ENCODE measurements at places on chromosomes 12 and 14.

- no peak for DNase-seq
These were observed 1.8 kb downstream of the ARID2 start for GRCh38 chr12:45731190-45731775.

GRCh38 chr14:86787717-86788116 is 1205.3 kb downstream of the GALC start:
- no peak for DNase-seq

DNA sequence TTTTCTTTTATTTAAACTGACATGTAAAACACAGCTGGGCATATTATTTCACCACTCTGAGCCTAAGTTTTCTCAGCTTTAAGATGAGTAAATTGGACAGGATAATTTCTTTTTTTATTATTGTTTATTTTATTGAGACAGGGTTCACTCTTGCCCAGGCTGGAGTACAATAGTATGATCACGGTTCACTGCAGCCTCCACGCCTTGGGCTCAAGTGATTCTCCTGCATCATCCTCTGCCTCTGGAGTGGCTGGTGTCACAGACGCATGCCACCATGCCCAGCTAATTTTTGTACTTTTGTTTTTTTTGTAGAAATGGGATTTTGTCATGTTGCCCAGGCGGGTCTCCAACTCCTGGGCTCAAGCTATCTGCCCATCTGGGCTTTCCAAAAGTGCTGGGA is 12.7 kb downstream of the BMAL2 start:
- no peak for DNase-seq

- DNase-seq: no peak
These were observed 138.7 kb upstream of the LMNTD1 start for GRCh38 chr12:25691865-25692114.

DNA sequence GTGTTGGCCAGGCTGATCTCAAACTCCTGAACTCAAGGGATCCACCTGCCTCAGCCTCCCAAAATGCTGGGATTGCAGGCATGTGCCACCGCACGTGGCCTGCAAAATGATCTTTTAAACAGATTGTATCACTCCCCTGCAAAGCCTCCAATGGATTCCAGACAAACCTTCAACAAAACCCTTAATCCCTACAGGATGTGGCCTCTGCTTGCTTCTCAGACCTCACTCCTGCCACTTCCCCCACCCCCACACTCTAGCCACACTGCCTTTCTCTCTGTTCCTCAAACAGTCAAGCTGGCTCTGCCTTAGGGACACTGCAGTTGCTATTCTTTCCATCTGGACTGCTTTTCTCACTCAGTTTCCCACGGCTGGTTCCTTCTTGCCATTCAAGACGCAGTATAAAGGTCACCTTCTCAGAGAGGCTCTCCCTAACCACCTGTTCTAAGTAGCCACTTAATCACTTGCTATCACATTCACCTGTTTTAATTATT is 47.3 kb upstream of the TMED10 start:
- DNase-seq: no peak

GRCh38 chr14:74955229-74956026 is at the start of gene PGF:
Gene PGF (minus strand): TSS chr14:74955597. CDS start chr14:74955242, 355 bp downstream.
- DNase-seq: peak; percentile 62

DNA sequence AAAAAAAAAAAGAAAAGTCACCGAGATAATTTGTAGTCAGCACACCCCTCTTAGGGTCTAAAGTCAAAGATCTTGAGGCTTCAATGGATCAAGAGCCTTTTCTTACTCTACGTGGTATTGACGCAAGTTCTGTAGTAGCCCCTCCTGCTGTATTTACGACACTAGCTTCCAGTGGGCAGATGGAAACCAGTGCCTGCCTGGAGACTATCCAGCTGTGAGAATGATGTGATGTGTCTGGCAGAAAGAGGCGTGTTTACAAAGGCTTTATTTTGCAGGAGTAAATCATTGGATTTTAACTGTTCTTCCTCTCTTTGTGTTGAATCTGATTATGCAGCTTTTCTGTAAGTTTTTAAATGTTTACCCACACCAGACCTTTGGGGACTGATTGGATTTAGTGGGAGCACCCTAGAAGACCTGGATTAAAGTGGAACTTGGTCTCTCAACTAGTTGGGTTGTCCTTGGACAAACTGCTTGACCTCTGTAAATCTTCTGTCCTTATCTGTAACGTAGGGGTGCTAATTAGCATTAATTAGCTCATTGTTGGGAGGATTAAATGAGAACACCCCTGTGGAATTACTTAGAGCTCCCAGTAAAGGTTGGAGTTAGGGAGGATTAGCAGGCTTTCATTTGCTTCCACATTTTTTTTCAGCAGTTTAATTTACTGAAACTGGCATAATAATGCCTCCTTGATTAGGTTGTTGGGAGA is 72.4 kb downstream of the RASSF3 start:
- DNase-seq: no peak

DNA sequence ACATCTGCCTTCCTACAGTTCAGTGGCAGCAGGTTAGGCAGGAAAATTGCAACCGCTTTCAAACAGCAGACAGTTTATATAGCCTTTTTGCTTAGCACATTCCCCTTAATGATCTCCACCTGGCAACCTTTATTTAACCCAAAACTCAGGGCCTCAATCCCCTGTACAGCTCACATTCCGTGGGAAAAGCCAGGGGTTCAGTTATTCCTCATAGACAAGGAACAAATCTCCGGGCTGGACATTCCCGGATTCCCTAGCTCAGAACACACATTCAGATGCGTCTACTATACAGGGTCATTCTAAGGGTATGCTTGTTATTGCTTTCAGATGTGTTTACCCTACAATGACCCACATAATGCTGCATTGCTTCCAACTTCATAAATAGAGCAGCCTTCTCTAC is 73.8 kb upstream of the DCN start:
- DNase-seq: no peak

GRCh38 chr14:49164074-49164473 is 422.1 kb downstream of the RPS29 start:
- no peak for DNase-seq

GRCh38 chr12:121061831-121062230 is 22.8 kb upstream of the OASL start:
- DNase-seq: no peak

DNA sequence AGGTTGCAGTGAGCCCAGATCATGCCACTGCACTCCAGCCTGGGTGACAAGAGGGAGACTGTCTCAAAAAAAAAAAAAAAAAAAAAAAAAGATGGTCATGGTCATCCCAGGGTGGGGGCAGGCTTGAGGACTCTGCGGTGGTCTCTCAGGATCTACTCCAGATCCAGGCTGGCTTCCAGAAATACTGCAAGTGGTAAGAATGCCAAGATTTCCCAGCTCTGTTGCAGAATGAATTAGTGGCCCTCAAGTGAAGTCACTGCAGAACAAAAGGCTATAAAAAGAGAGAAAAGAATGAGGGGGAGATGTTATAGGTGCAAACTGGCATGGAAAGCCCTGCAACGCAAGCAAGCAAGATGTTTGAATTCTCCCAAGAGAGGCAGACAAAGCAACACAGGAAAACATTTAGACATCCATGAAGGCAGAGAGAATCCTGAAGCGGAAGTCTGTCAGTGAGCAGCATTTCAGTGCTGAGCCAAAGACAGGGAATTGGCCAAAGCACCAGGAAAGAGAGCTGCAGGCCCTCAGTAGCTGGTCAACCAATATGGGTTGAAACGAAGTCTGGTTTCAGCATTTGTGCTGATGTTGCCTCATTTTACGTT is 31.9 kb upstream of the ETFBKMT start:
- no peak for DNase-seq

- DNase-seq: no peak
These were observed 205.7 kb downstream of the ZFP36L1 start for GRCh38 chr14:68586896-68587751.

- no peak for DNase-seq
These were observed 466.2 kb upstream of the FLRT2 start for GRCh38 chr14:85063747-85064146.

DNA sequence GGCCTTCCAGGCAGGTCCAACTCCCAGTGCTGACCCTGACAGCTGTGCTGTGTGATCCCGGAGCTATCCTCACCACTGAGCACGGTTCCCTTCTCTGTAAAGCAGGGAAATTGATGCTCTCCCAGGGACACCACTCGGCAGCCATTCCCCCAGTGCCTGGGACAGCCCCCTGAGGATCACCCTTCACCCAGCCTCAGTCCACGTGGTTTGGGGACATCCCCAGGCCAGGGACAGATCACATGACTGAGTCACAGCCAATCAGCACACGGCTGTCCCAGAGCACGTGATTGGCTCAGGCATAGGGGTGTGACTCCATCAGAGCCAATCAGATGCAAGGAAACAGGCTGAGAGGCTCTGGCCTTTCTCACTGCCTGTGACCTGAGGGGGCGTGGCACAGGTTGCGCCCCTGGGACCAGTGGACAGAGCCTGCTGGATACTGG is 68.8 kb upstream of the SFSWAP start:
- no peak for DNase-seq

GRCh38 chr12:101859664-101860607 is 17.4 kb upstream of the DRAM1 start:
- DNase-seq: no peak

- DNase-seq: no peak
These were observed 27.0 kb upstream of the PHC1 start for GRCh38 chr12:8887285-8887715.

DNA sequence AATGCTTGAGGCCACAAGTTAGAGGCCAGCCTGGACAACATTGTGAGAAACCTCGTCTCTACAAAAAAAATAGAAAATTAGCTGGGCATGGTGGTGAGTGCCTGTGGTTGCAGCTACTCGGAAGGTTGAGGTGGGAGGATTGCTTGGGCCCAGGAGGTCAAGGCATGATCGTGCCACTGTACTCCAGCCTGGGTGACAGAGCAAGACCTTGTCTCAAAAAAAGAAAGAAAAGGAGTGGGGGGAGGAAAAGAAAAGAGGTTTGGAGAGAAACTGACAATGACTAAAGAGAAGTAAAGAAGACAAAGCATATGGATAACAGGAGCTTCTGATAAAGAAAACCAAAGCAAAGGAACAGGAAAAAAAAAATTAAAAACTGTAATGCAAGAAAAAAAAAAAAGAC is 37.4 kb upstream of the SELPLG start:
- DNase-seq: no peak

DNA sequence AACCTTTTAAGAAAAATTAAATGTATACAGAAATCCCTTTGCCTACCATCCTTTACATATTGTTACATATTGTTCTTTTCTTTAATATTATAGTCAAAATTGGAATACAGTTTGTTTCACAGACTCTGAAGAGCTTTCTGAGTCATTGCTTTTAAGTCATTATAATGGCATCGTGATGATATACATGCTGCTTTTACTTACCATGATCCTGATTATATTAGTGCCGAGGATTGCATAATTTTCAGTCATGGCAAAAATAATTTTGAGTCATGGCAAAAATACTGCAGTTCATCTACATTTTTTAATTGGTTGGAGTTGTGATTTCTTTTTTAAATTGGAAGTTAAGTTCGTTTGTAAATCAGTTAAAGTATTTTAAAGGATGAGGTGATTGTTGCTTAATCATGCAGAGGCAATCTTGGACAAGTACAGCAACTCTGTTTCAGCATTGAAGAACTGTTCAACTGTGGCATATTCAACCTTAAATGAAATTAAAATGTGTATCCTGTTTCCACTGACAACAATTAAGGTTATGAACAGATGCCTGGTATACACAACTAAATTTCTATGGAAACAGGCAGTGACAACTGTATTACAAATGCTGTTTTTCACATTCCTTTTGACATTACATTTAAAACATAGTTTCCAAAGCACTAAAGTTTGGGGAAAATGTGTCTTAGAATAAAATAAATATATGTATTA is 142.3 kb downstream of the PCNX1 start:
- no peak for DNase-seq
